ENCODE measurements at places on chromosomes 5 and 9. TPM values are rescaled to one million over a fixed set of nuclear protein-coding genes. Genes with fewer than 3 reads are reported as not detected.

The BARHL1 gene
- total RNA-seq, result not detected

The CCDC180 gene
- 1.4 TPM for total RNA-seq

The BTNL3 gene
- total RNA-seq, result not detected

- no peak overlapping the region for H3K27ac ChIP-seq
- no peaks in the 10 kb centered on the region for H3K36me3 ChIP-seq
- no peaks in the 10 kb centered on the region for H3K27me3 ChIP-seq
- H3K4me1 ChIP-seq, result no peaks in the 10 kb centered on the region
- no peak overlapping the region for H3K4me3 ChIP-seq
- DNase-seq, result no peak
Measured at GRCh38 chr9:80932947-80933780, 756.2 kb downstream of the TLE1 start.

DNA sequence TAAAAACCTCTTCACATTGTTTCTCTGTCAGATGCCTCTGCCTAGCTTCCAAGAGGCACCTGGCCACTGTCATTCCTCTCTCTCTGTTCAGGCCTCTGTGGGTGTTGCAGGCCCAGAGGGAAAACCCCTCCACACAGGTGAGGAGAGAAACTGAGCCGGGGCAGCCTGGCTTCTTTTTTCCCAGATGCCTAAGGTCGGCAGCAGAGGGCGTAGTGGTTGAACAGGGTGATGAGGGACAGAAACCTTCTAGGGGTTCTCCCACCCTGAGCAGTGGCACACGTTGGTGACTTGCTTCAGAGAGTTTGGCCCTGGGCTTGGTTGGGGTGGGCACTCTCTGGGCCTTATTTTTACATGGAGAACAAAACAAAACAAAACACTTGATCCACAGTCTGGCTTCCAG is 12.2 kb downstream of the IL9 start:
- no peak overlapping the region for H3K27ac ChIP-seq
- no peaks in the 10 kb centered on the region for H3K36me3 ChIP-seq
- peak; percentile 79 for DNase-seq
- H3K4me1 ChIP-seq, result peaks cover 3% of the 10 kb centered on the region

GRCh38 chr5:169098331-169099121 is 202.4 kb downstream of the SLIT3 start:
- no peak for DNase-seq
- H3K4me1 ChIP-seq, result peaks cover 6% of the 10 kb centered on the region
- H3K27ac ChIP-seq, result no peak overlapping the region
- peaks cover 6% of the 10 kb centered on the region for H3K27me3 ChIP-seq
- H3K4me3 ChIP-seq, result no peak overlapping the region

DNA sequence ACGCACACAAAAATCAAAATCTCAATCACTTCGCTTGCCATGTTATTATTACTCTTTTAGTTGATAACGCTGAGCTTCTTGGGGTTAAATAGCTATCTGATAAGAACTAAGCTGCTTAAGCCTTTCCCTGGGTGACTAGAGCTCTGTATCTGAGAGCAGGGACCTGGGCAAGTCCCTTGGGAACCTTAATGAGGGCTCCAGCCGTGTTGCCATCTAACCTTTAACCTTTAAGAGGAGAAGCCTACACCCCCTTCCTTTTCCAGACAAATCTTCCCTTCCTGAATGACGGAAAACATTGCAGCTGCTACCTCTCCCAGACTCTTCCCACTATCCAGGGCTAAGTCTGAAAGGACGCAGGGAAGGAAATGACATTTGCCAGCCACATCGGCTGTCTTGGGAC is 216.5 kb upstream of the RAI14 start:
- no peak for DNase-seq
- no peak overlapping the region for H3K27ac ChIP-seq
- H3K4me1 ChIP-seq, result peaks cover 3% of the 10 kb centered on the region
- H3K36me3 ChIP-seq, result no peaks in the 10 kb centered on the region
- H3K27me3 ChIP-seq, result no peaks in the 10 kb centered on the region
- no peak overlapping the region for H3K4me3 ChIP-seq

DNA sequence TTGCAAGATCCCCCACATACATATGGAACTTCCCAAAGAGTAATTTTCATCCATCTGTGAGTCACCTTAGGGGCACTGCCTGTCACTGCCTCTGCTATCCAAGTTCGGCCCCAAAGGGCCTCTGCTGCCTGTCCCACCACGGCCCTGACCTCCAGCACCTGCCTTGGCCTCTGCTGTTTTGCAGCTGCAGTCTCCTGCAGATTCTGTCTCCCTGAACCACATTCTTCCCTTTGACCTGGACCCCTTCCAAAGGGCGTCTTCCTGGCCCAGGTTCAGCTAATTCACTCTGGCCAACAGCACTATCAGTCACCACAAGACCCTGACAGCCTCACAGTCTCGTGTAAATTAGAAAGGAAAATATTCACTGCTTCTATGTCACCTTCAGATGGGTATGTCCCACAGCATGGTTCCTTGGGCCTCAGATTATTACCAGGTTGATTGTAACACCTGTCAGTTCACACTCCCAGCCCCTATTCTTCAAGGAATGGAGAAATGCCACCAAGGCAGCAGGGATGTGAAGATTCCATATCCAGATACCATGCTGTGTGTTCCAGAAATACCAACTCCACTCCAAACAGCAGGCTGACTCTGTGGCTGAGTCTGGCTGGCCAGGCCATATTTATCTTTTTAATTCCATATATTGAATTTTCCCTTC is 479.3 kb downstream of the ARHGEF28 start:
- no peak overlapping the region for H3K27ac ChIP-seq
- peaks cover 5% of the 10 kb centered on the region for H3K4me1 ChIP-seq
- H3K4me3 ChIP-seq, result no peak overlapping the region
- H3K36me3 ChIP-seq, result no peaks in the 10 kb centered on the region

GRCh38 chr5:124537107-124537506 is 209.3 kb downstream of the ZNF608 start:
- DNase-seq, result no peak
- H3K4me1 ChIP-seq, result no peaks in the 10 kb centered on the region
- H3K36me3 ChIP-seq, result no peaks in the 10 kb centered on the region
- no peak overlapping the region for H3K4me3 ChIP-seq
- no peaks in the 10 kb centered on the region for H3K27me3 ChIP-seq
- no peak overlapping the region for H3K27ac ChIP-seq

- DNase-seq, result no peak
- H3K36me3 ChIP-seq, result no peaks in the 10 kb centered on the region
- no peaks in the 10 kb centered on the region for H3K4me1 ChIP-seq
- H3K27ac ChIP-seq, result no peak overlapping the region
- H3K27me3 ChIP-seq, result no peaks in the 10 kb centered on the region
Measured at GRCh38 chr5:72510610-72511181, 3.5 kb upstream of the ZNF366 start.

- H3K4me3 ChIP-seq, result no peak overlapping the region
- DNase-seq, result peak; percentile 62
- no peaks in the 10 kb centered on the region for H3K36me3 ChIP-seq
- H3K27ac ChIP-seq, result peak overlapping the region; percentile 13
- no peaks in the 10 kb centered on the region for H3K27me3 ChIP-seq
- H3K4me1 ChIP-seq, result peaks cover 4% of the 10 kb centered on the region
Measured at GRCh38 chr5:147560718-147561331, 51.0 kb upstream of the DPYSL3 start.

DNA sequence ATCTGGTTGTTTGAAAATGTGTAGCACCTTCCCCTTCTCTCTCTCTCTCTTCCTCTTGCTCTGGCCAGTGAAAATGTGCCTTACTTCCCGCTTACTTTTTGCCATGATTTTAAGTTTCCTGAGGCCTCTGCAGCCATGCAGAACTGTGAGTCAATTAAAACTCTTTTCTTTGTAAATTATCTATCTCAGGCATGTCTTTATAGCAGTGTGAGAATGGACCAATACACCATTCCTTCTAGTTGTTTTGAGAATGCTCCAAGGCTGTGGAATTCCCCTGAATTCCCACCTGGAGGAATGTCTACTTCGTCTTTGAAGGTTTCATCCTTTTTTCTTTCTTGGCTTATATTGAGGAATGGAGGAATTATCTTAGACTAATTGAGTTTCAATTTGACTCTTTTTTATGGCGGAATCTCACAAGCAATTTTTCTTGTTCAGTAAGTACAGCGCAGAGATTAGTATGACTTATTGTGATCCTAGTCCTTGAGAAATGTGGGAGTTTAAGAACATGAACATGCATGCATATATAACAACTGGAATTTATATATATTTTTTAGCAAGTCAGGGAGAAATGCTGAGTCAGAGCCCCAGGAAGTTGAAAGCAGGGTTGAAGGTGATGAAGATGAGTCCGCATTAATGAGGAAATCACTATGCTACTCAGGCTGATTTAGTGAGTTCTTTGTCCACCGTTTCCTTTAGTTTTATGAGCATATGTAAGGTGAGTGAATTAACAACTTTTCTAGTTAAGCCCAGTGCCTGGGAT is 488.1 kb upstream of the ADAMTS16 start:
- no peaks in the 10 kb centered on the region for H3K4me1 ChIP-seq
- no peaks in the 10 kb centered on the region for H3K36me3 ChIP-seq
- no peaks in the 10 kb centered on the region for H3K27me3 ChIP-seq
- no peak overlapping the region for H3K27ac ChIP-seq

DNA sequence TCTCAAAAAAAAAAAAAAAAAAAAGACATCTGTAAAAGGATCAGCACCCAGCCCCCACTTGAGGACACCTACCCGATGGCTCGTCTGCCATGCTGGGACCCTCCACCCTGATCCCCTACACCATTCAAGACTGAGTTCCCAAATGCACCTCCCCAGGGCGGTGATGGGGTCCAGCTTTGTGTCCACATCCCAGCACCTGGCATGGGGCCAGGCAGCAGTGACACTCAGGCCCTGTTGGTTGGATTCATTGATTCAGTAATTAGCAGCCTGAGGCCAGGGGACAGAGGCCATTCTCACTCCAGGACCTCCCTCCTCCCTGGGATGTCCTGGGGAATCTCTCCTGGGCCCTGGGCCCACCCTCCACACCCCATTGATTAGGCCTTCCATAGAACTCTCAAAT is 88.8 kb upstream of the RUFY1 start:
- no peaks in the 10 kb centered on the region for H3K4me1 ChIP-seq
- no peaks in the 10 kb centered on the region for H3K27me3 ChIP-seq

DNA sequence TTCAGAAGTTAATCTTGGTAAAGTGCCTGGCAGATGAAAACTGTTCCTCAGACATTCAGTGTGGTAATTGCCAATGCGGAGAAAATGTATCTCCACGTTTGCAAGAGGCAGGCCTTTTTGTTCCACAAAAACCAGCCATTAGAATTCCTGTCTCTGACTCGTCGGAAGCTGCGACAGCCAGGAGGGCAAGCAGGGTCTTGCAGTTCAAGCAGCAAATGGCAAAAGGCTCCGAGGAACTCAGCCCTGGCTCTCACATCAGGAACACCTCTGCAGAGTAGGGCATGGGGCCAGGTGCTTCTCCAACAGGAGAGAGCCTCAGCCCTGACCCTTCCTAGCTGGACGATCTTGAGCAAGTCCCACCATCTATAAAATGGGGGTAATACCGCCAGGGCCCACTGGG is 69.0 kb upstream of the CPLX2 start:
- no peak overlapping the region for H3K4me3 ChIP-seq
- peaks cover 9% of the 10 kb centered on the region for H3K27me3 ChIP-seq
- no peak for DNase-seq
- H3K4me1 ChIP-seq, result no peaks in the 10 kb centered on the region
- no peaks in the 10 kb centered on the region for H3K36me3 ChIP-seq

DNA sequence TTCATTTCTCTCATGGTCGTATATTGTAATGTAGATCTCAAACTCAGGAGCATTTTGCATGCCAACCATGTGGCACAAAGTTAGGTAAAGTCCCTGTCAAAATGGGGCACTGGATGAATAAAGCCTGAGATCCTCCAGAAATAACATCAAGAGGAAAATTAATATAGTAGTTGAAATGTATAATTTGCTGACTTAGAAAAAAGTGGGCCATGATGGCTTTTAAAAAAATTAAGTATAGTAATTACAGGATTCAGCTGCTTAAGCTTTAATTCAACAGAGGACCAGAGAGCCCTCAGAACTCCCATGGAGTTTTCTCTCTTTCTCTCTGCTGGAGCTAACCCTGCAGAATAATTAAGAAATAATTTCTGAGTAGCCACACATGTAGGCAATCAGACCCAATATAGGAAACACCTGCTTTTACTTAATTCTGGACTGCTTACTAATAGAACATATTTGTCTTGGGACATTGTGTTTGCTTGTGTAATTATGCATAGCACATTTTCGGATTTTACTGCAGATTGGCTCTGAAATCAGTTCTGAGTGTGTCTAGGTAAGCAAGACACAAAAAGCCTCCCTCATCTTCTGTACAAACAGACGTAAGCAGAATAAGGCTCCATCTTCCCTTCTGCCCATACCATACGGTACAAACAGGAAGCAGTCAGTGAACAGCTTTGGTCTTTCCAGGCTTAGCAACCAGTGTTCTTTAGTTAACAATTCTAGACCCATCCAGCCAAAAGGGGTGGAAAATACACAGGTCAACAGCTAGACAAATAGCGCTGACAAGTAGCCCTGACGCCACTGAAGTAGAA is 26.5 kb upstream of the PCSK1 start:
- H3K4me3 ChIP-seq, result no peak overlapping the region
- no peak for DNase-seq
- no peak overlapping the region for H3K27ac ChIP-seq
- H3K27me3 ChIP-seq, result no peaks in the 10 kb centered on the region
- H3K36me3 ChIP-seq, result no peaks in the 10 kb centered on the region

DNA sequence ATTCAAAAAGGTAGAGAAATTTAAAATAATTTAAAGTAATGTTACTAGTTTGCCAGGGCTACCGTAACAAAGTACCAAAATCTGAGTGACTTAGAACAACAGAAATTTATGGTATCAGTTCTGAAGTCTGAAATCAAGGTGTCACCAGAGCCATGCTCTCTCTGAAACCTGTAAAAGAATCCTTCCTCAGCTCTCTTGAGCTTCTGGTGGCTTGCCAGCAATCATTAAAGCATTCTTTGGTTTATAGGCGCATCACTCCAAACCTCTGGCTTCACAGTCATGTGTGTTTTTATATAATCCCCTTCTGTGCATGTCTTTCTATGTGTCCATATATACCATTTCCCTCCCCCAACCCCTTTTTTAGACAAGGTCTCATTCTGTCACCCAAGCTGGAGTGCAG is 220.3 kb downstream of the COX7C start:
- no peak overlapping the region for H3K4me3 ChIP-seq
- DNase-seq, result no peak
- no peaks in the 10 kb centered on the region for H3K27me3 ChIP-seq
- no peaks in the 10 kb centered on the region for H3K4me1 ChIP-seq
- H3K36me3 ChIP-seq, result no peaks in the 10 kb centered on the region

DNA sequence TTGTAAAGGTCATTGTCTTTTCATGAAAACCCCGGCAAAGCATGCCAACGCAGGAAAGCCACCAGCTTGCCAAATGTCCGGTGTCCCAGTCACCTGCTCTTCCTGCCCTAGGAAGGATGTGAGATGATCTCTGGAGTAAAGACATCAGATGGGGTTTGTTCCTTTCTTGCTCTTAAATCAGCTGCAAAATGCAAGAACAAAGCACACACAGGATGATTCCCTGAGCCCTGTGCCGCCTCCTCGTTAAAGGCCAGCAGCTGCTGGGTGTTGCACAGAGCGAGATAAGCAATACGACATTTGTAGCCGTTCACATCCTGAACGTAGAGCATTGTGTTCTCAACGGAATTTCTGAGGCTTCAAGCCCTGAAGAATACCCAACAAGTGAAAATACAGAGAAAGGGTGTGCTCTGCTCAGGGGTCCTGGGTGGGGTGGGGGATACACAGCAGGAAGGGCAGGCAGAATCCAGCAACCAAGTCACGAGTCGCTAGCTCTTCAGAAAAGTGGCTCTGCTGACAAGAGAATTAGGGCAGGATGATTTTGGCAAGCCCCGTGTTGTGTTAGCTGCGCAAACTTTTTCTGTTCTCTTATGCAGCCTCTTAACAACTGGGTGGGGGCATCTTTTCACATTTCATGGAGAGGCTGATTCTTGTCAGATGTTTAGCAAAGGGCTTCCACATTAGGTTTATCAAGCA is 229.2 kb upstream of the MAP3K1 start:
- H3K36me3 ChIP-seq, result no peaks in the 10 kb centered on the region
- no peak overlapping the region for H3K27ac ChIP-seq
- DNase-seq, result no peak
- H3K4me1 ChIP-seq, result peaks cover 2% of the 10 kb centered on the region
- H3K27me3 ChIP-seq, result no peaks in the 10 kb centered on the region
- H3K4me3 ChIP-seq, result no peak overlapping the region

Measured in endodermal cell (in vitro differentiated cells).